ENCODE measurements at places on chromosomes 16 and 17.

DNA sequence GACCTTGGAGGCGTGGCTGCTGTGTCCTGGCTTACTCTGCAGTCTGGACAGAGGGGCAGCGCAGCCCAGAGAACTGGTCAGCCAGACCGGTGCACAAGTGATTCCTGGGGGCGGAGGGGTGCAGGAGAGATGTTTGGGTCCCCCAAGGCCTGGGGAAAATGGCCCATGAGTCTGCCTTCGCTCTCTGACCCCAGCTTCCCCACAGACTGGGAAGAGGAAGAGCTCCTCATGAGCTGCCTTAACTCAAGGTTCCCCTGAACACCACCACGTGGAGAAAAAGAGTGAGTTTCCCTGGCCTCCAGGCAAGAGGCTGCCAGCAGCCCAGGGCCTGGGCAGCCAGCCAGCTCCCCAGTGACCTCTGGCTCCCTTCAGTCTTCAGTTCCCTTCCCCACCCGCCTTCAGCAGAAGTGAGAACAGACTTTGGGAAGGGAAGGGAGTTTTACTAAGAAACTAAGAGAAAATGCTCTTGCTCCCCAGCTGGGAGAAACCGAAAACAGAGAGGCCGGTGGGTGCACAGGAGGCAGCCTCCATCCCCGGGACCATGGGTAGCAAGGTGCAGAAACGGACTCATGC, 2.0 kb upstream of the C17orf99 start:
- DNase-seq = no peak

GRCh38 chr17:54974759-54975158, 6.2 kb downstream of the STXBP4 start:
- no peak for DNase-seq

- DNase-seq = no peak
Measured at GRCh38 chr17:81428121-81428515, 32.9 kb downstream of the BAHCC1 start.

- DNase-seq = no peak
Measured at GRCh38 chr17:3043737-3044365, 19.6 kb downstream of the OR1D5 start.

GRCh38 chr16:19716183-19716582, 1.8 kb downstream of the KNOP1 start:
- DNase-seq = no peak

- no peak for DNase-seq
Measured at GRCh38 chr17:20721171-20721570, 141.6 kb downstream of the CDRT15L2 start.

DNA sequence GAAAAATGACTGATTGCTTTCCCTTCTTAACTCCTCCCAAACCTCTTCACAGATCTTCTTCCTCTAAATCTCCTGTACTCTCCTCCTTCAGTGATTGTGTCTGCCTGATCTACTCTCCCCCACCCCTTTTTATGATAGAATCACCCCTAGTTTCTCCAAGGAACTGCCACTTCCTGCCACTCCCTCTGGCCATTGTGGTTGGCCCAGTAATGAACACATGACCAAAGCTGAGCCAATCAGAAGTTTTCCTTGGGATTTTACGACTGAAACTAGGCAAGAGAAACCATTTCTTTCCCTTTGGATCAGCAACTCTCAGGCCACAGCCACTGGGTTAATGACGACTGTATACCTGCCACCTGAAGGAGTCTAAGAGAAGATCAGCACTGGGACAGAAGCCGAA, 15.9 kb downstream of the IRX3 start:
- DNase-seq = no peak

- no peak for DNase-seq
Measured at GRCh38 chr16:3304370-3304769, 860 bp downstream of the TIGD7 start.

GRCh38 chr16:11759163-11759834, 16.6 kb upstream of the TXNDC11 start:
- DNase-seq = no peak

GRCh38 chr17:54694287-54694887, 206.3 kb upstream of the TOM1L1 start:
- DNase-seq = no peak

- no peak for DNase-seq
Measured at GRCh38 chr17:74213861-74214391, 555 bp downstream of the TTYH2 start.

DNA sequence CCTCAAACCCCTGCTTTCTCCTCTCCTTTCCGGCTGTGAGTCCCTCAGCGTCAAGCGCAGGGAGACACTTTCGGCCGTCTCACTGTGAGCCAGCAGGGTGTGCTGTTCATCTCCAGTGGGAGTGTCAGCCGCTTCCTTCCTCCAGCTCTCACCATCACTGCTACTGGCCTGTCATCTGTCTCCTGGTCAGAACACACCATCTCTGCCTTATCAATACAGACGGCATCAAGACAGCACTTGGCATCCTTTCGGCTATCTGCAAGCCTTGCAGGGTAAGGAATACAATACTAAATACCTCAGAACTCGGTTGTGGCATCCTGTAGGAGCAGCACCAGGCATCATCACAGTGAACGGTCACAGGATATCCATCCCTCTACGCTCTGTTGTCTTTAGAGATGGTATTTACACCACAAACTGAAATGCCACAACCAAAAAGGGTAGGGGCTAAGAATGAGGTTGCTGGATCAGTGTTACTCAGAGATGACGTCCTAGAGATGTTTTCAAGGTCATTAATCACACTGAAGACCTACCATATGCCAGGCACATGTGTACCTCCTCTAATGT, 20.7 kb upstream of the CMTM4 start:
- DNase-seq = no peak

GRCh38 chr17:8160741-8161221, 2.0 kb downstream of the VAMP2 start:
- no peak for DNase-seq

GRCh38 chr16:79316004-79316458, 284.5 kb downstream of the MAF start:
- peak; percentile 70 for DNase-seq

- no peak for DNase-seq
Measured at GRCh38 chr17:22278302-22279275, 586.3 kb downstream of the KCNJ18 start.

GRCh38 chr16:10564591-10564990, 15.8 kb downstream of the EMP2 start:
- no peak for DNase-seq

GRCh38 chr17:21250854-21251253, 2.4 kb downstream of the NATD1 start:
- no peak for DNase-seq

GRCh38 chr16:2194852-2195321, 1.5 kb downstream of the CASKIN1 start:
- DNase-seq = no peak

- DNase-seq = no peak
Measured at GRCh38 chr17:69466905-69467667, 52.6 kb downstream of the MAP2K6 start.

GRCh38 chr16:67723151-67723910, 4.2 kb upstream of the GFOD2 start:
- no peak for DNase-seq

- DNase-seq = no peak
Measured at GRCh38 chr16:27511657-27512448, 37.9 kb downstream of the GTF3C1 start.

GRCh38 chr17:4721203-4722135, 9.8 kb upstream of the MED11 start:
- DNase-seq = no peak

- DNase-seq = peak; percentile 91
Measured at GRCh38 chr17:29613352-29613837, 9.3 kb downstream of the CORO6 start.

DNA sequence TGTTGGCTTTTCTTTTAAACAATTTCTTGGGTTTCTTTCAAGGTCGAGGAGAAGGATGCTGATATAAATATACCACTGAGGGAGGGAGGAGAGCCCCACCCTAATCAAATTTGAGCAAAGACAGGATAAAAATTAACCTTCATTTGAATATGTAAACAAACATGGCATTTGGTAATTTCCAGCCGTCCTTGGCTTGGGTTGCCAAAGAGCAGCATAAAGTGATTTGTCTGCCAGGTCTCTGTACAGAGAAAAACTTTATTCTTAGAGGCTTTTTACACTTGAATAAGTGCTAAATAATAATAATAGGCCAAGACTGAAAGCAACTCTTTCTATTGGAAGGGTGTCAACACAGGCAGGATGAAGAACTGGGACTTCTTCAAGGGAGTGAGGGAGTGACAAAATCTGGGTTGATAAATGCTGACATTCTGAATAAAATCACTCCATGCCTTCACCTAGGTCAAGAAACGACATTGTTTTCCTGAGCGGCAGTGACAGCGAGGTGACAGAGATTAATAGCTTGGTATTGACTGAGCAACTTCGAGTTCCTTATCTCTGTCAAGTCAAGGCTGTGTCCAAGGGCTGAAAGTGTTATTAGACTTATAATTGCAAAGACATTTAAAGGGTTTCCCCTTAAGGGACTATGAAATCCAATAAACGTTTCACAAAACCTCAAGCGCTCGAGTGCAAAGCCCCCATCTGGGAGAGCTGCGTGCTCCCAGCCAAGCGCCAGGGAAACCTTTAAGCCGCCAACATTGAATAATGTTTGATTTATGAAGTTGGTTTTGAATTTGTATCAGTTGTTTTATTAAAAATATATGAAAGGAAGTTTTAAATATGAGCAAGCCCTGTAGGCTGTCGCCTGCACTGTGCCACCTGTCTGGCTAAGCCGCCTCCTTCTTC, 269.5 kb upstream of the N4BP1 start:
- no peak for DNase-seq

- no peak for DNase-seq
Measured at GRCh38 chr17:63094631-63095030, 128.6 kb downstream of the TANC2 start.

DNA sequence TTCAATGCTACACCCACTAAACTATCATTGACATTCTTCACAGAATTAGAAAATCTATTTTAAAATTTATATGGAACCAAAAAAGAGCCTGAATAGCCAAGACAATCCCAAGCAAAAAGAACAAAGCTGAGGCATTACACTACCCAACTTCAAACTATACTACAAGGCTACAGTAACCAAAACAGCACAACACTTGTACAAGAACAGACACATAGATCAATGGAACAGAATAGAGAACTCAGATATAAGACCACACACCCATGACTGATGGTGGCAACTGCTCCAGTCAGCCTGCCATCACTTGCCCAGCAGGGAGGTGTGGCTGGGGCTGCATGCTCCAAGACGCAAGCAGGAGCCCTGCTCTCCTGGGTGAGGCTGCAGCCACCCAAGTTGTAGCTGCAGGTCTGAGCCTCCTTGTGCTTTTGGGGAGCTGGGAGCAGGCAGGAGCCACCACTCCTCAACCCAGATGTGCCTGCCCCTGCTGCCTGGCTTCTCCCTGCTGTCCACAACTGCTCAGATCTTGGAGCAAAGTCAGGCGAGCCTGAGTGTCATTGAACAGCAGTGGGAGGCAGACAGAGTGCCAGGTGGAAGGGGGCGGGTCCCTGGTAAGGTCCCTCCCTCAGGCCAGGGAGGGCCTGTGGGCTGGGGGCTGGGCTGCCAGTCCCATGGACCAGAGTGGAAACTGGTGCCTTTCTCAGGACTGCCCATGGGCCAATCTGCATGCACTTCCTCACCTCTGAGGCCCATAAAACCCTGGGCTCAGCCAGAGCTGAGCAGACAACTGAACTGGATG, 24.7 kb downstream of the SSH2 start:
- DNase-seq = no peak

DNA sequence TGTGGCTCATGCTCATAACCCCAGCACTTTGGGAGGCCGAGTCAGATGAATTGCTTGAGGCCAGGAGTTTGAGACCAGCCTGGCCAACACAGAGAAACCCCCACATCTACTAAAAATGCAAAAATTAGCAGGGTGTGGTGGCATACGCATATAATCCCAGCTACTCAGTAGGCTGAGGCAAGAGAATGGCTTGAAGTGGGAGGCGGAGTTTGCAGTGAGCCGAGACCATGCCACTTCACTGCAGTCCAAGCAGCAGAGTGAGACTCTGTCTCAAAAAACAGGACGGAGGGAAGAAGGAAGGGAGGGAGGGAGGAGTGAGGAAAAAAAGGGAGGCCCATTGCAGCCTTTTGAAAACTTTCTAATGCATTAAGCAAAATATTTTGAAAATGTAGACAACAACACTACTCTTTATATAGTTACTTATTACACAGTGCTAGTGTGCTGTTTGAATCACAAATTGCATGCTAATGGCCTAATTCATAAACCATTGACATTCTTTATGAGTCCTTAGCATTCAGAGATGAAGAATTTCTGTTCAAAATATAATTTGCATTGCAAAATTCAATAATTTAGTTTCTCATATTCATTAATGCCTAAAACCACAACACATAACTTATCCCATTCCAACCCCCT, 59.4 kb downstream of the TMEM114 start:
- DNase-seq = no peak

DNA sequence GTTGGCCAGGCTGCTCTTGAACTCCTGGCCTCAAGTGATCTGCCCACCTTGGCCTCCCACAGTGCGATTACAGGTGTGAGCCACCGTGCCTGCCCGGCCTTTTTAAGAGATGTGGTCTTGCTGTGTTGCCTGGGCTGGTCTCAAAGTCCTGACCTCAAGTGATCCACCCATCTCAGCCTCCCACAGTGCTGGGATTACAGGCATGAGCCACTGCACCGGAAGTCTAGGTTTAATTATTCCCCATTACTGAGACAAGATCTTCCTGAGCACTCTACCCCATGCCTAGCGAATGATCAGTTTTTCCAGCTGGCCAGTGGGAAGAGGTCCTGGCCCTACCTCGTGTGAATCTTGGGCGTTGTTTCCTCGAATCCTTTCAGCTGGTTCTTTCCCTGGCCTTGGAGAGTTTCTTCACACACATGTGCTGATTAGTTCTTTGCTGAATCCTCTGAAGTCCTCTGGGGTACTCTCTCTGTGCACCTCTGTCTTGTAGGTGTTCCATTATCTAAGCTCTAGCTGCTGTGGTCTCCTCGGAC, 18.9 kb downstream of the C16orf54 start:
- no peak for DNase-seq

GRCh38 chr17:70968302-70968701, 799.0 kb downstream of the KCNJ2 start:
- no peak for DNase-seq

DNA sequence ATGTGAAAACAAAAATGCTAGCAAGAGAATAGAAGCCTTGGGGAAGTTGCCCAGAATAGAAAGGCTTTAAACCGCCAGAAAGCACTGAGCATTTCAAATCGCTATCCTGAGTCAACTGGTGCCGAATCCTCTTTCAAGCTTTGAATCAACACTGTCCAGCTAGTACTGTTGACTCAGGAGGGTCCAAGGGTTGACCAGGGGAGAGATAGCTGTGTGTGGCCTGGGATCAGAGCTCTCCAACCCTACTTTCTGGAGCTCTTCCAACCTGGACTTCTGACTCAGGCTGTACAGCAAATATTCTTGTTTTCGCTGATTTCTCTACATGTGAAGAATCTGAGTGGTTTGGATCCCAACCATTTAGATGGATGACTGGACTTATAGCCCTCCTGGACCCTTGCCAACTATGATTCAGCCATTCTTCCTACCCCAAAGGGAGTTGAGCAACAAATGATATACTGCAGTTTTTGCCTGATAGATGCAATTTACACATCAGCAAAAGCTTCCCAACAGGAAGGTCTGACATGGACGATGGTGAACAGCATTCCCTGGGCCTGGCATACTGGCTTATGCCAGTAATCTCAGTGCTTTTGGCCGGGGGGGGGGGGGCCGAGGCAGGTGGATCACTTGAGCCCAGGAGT, 154.0 kb upstream of the SDK2 start:
- no peak for DNase-seq

GRCh38 chr17:77254951-77255825, 114.4 kb downstream of the SEC14L1 start:
- no peak for DNase-seq

Measured in activated CD4-positive, alpha-beta T cell treated with anti-CD3 and anti-CD28 coated beads, Interleukin-2, amount 50 U/mL, for 24 hours (primary cell).